NCI-H1092 (cell line): ENCODE measurements at places on chromosomes 5 and 9.

GRCh38 chr9:111301195-111301594 is 28.8 kb downstream of the OR2K2 start:
- DNase-seq = no peak

- DNase-seq = no peak
Observed at GRCh38 chr9:89774858-89775370, 170.1 kb downstream of the GADD45G start.

DNA sequence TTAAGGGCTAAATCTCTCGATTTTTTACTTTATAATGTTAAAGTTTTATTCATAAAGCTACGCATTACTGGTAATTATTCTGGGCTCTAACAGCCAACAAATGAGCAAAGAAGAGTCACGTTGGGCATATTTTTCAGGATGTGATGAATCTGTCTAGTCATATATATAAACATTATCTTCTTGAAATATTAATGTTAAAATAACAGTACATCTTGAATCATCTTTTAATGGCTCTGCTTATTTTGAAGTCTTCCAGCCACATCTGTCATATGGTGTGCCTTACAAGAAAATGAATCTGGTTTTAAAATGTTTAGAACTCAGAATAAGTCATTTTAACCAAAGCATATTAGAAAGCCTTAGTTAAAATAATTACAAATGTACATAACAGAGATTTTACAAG is 96.9 kb downstream of the CWC27 start:
- DNase-seq = no peak

GRCh38 chr9:121282277-121283079 is 14.5 kb downstream of the GSN start:
- no peak for DNase-seq

- DNase-seq = no peak
Observed at GRCh38 chr5:139985733-139986132, 57.4 kb downstream of the NRG2 start.

DNA sequence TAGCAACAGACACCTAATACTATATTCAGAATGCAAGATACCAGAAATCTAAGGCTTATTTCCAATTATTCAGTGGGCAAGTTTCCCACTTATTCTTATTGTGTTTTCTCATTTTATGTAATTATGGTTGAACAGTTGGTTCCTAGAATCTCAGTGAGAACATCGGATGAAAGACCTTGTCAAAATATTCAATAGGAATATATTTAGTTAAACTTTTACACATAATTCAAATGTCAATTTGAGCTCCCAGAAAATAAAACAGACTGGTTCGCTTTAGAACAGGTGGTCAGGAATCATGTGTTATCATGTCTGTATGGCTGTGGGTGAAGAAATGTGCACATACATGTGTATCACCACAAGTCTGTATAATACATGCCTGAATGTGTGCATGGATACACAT is 447.8 kb downstream of the MED10 start:
- no peak for DNase-seq

- no peak for DNase-seq
Observed at GRCh38 chr5:74736759-74737158, 30.2 kb downstream of the GFM2 start.

GRCh38 chr5:32953694-32954093 is 242.6 kb downstream of the NPR3 start:
- no peak for DNase-seq

DNA sequence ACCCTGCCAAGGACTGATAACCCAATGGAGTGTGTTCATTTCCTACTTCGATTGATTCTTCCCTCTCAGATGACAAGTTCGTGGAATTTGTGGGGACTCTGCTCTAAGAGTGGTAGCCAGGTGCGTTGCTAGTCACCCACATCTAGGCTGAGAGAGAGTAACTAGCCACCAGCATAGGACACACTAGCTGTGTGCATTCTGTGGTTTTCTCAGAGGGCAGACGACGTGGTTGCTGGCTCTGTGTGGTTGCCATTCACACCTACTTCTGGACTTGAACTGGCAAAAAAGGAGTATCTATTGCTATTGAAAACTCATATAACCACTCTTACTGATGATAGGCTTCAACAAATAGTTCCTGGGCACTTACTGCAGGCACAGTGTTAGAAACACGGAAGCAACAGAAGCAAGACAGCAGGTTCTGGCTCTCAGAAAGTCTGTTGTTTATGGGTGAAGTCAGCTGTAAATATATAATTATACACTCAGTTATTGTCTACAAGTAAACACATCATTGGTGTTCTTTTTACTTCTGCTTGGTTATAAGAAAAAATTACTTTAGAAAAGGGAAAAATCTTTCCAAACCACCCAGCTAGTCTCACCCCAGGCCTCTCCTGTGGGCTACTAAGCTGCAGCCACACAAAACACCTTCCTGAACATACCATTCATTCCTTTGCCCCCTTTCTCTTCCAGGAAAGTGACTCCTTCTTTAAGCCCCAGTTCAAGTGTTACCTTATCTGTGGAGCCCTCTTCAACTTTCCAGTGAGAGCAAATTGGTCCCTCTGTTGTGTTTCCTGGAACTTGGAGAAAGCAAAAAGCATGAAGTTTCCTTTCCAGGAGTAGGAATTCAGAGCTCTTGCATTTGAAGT is 151.1 kb upstream of the HAPLN1 start:
- no peak for DNase-seq

GRCh38 chr5:147796556-147797308 is 14.2 kb upstream of the JAKMIP2 start:
- no peak for DNase-seq

- DNase-seq = no peak
Observed at GRCh38 chr5:78546276-78546996, 102.1 kb downstream of the LHFPL2 start.

- no peak for DNase-seq
Observed at GRCh38 chr9:127366594-127366993, 30.4 kb upstream of the SLC2A8 start.

GRCh38 chr9:120643061-120643460 is 63.1 kb upstream of the CDK5RAP2 start:
- DNase-seq = no peak

DNA sequence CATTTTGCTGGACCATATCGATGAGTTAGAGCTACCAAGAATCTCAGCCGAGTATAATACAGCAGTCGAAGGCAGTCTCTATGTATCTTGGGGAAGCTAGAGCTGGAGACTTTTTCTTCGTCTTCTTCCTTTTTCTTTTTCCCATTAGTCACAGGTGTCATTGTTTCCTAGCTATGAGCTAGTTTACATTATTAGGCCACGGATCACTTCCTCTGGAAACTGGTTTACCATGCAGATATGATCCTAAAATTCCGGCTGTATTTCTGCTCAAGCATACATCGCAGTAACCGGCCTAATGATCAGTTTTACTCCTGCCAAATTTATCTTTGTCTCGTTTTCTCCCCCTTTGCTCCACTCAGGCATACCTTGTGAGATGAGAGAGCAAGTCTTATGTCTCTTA is 312.8 kb downstream of the ARHGAP26 start:
- DNase-seq = no peak

GRCh38 chr5:73374520-73375190 is 73.9 kb downstream of the FOXD1 start:
- no peak for DNase-seq

DNA sequence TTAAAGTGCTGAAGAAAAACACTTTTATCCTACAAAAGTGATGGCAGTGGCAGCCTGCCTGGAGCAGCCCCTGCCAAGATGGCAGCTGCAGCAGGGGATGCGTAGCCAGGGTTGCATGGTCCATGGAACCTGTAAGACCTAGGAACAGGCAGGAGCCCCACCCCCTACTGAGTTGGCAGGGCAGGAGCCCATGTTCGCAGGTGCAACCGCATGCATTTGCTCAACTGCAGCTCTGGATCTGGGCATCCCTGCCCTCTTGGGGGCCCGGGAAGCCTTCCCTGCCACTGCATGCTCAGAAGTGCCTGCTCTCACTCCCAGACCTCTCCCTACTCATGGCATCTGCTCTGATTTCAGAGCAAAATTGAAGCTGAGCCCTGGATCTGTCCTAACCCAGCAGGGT is 779.6 kb downstream of the CDH18 start:
- no peak for DNase-seq

- no peak for DNase-seq
Observed at GRCh38 chr9:4066120-4066519, 233.7 kb downstream of the GLIS3 start.

- peak; percentile 52 for DNase-seq
Observed at GRCh38 chr5:81165493-81166119, 67.5 kb upstream of the CKMT2 start.

DNA sequence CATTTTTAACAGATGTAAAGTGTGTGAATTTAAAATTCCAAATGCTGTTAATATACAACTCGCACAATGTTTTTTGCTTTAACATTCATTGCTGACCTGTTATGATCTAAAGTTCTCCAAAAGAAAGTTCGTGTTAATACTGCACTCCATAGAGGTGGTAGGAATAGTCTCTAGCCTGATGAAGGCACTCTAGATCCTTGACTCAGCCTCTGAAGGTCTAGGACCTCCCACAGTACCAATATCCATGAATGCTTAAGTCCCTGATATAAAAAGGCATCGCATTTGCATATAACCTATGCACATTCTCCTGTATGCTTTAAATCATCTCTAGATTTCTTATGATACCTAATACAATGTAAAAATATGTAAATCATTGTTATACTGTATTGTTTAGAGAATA is 213.6 kb downstream of the EFNA5 start:
- DNase-seq = no peak

- DNase-seq = no peak
Observed at GRCh38 chr9:129731477-129732085, 21.3 kb downstream of the PTGES start.

- DNase-seq = no peak
Observed at GRCh38 chr9:69898714-69899209, 78.1 kb downstream of the CFAP95 start.

DNA sequence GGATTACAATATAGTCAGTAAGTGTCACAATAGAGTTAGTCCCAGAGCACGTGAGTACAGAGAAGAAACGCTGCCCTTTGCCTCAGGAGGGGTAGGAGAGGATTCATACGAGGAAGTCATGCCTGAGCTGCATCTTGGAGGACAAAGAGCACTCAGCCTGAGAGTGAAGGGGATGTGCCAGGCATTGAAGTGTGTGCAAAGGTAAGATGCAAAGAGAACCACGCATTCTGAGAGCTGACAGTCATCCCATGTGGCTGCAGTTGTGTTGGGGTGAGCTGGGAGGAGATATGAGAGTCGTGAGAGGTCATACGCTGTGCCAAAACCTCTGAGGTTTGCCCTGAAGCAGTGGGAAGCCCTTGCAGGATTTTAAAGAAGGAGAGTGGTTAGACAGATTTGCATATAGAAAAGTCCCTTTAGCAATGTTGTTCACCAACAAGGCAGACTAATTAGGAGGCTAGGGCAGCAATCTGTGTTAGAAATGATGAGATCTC is 97.5 kb downstream of the PIP5K1B start:
- no peak for DNase-seq

GRCh38 chr5:150561571-150562275 is 53.8 kb downstream of the NDST1 start:
- no peak for DNase-seq

- DNase-seq = no peak
Observed at GRCh38 chr5:78776637-78777036, 128.1 kb upstream of the LHFPL2 start.

- no peak for DNase-seq
Observed at GRCh38 chr5:62316176-62316502, 10.1 kb downstream of the KIF2A start.
